ENCODE measurements at places on chromosomes 1 and 21.

- no peak for DNase-seq
Measured at GRCh38 chr1:115466433-115466832, 128.4 kb upstream of the NGF start.

GRCh38 chr1:206754011-206754410 lies 16.6 kb upstream of the IL19 start:
- no peak for DNase-seq

- peak; percentile 55 for DNase-seq
Measured at GRCh38 chr1:201758499-201759050, 70.4 kb upstream of the IPO9 start.

DNA sequence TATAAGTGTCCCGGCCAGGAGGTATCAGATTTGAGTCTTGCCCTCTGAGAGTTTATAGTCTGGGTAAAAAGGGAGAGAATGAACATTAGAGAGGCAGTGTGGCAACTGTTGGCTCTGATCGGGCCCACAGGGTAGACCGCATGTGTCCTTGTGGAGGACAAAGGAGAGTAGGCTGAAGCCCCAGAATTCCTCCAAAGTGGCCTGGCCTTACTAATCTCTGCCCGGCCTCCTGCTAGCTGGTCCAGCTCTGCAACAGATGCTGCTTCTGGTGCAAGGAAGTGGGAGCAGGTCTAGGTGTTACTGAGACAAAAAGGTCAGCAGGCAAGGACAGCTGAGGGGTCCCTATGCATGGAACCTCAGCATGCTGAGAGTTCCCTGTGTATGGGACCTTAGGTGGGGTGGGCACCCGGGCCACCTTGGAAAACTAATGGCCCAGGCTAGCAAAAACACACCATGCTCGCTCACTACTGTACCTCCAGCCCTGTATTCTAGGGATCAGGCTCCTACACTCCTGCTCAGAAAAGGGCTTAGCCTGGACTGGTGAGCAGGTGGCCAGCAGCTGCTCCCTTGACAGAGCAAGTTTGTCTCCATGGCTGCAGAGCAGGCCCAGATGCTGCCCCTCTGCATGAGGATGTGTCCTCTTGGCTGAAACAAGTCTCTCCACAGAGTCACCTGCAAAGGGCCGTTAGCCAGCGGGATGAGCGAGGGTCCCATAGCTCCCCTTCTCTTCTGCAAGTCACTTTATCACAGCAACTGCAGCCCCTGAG lies 30.3 kb upstream of the RGS16 start:
- peak; percentile 86 for DNase-seq

- DNase-seq: peak; percentile 47
Measured at GRCh38 chr1:36664571-36665287, 182.0 kb upstream of the CSF3R start.

- no peak for DNase-seq
Measured at GRCh38 chr21:44752671-44753235, 41.4 kb upstream of the TSPEAR start.

DNA sequence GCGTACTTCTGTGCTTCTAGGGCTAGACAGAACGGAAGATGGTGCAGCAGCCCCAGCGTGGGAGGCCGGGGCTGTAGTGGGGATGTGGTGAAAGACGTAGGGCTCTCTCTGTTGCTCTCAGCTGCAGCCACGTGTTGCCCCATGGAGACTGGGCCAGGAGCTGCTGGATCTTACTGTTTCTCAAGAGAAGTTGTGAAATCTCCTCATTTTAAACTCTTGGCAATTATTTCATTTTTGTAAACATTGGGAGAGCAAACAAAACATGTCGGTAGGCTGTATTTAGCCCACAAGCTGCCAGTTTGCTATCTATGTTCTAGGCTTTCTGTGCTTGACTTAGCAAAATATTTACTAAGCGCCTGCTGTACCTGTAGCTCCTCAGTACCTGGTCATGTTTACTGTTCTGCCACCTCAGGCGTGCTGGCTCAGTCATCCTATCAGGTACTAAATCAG lies 15.9 kb upstream of the ELOA start:
- DNase-seq: no peak

GRCh38 chr21:34845521-34846451 lies 177.0 kb downstream of the CLIC6 start:
- no peak for DNase-seq

DNA sequence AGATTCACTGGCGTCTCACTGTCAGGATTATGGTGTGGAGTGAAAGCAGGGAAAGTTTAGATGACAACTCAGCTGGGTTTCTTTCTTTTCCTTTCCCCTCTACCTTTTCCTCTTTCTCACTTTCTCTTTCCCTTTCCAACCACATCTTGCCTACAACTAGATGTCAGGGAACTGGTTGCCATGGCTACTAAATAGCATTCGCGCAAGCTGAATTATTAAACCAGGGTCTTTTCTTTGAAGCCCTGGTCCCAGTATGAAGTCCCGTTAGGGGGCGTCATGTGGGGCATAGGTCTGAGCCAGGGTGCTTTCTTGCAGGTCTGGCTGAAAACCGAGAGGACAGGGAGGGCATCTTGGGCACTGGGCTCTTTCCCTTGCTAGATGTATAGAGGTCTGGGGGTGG lies 168.4 kb upstream of the CACNA1E start:
- peak; percentile 5 for DNase-seq

DNA sequence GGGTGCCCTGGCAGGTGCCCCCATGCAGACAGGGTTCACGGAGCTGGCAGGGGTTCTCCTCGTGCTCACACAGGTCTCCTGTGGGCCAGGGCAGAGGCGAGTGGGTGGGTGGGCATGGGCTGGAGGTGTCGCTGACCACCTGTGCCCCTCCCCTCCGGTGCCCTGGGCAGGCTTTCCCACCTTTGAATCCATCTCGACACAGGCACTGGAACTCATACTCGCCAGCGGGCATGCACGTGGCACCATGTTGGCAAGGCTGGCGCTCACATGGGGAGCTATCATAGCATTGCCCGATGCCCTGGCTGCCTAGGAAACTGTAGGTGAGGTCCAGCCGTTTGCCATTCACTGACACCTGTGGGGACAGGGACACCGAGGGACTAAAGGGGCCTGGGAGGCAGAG lies 16.0 kb downstream of the LDLRAD2 start:
- no peak for DNase-seq

DNA sequence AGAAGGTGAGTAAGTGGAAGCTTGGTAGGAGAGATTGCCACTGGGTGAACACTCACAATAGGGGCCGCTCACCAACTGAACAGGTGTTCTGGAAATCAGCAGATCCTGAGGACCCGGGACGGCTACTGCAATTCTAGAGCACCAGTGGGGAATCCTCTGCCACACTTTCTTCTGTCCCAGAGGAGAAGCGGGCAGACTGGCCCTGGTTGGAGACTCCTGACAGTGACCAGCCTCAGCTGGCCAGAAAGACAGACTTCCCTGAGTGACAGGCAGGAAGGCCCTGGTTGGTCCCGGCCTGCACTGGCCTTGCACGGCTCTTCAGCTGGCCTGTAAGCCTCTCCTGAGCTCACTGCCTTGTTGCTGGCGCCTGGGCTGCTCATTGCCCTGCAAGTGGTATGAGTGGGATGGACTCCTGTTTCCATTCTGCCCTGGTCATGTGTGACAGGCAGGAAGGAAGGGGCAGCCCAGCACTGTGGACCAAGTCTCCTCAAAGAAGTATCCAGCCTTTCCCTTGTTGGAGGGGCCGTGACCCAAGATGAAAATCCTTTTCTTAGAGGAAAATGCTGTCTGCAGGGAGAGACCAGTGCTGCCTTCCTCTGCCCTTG lies 34.5 kb downstream of the MAN1C1 start:
- DNase-seq: no peak

DNA sequence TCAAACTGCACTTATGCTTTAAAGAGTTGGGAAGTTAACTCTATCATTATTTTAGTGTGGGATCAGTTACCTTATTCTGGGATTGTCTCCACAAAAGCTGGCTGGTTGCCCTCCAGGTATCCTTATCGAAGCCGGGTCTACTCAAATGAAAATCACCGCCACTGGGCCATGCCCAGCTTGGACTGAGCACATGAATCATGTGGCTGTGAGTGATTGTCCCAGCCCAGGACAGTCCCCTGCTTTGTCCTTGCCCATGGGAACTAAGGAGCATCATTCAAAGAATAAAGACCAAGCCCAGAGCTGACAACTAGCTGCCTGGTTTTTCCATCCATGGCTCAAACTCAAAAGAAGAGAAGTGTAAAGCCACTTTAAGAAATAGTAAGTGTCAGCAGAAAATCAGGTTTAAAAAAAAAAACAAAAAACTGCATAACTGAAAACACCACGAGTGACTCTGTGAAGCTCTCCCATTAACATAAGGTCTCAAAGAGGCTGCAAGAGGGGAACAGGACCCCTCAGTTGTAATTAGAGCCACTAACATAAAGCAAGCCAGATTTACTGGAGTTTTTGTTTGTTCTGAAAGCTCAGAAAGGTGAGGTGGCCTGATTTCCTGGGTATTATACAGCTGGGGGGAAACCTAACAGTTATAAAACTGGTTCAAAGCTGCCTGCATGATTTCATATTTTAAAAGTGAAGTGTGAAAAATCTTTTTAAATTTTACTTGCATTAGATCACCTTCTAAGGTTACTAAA lies 91.5 kb downstream of the KIF14 start:
- DNase-seq: no peak

GRCh38 chr1:58515794-58516401 lies 30.6 kb downstream of the OMA1 start:
- DNase-seq: peak; percentile 83

DNA sequence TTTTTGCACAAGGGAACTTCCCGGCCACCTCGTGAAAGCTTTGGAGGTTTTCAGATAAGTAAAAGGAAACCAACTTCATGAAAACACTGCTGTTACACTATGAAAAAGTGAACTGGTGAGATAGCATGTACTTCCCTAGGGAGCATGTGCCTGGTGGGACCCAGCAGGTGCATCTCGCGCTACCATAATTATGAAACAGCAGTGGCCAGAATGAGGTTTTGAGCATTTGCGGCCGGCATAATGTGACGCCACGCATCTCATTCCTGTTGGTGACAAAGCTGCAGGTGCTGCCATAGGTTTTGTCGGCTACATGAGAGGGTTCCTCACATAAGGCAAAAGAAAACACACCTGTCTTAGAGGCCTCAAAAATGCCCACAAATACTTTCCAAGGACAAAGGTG lies 1.7 kb downstream of the KRTAP10-3 start:
- no peak for DNase-seq

DNA sequence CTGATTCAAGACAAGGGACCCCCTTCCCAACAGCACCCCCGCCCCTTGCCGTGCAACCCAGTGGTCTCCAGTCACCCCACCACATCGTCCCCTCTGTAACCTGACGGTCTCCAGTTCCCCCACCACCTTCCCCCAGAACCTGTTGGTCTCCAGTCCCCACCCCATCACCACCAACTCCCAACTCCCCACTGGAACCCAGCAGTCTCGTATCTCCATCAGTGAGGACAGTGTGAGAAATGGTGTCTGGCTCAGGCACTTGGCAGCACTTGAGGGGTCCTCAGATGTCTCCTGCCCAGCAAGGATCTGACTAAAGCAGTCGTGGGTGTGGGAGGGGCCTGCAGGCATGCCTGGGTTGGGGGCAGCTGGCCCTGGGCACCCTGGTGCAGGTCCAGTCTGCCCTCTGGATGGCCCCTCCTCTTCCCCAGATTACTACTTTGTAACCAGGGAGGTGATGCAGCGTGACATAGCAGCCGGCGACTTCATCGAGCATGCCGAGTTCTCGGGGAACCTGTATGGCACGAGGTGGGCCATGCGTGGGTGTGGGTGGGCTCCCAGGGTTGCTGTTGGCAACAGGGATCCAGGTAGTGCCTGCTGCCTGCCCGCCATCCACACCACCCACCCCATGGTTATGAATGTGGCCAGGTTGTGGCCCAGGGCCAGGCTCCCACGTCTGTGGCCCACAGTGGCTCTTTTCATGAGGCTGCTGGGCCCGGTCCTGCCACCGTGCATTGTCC lies 3.1 kb upstream of the GJC2 start:
- DNase-seq: no peak

DNA sequence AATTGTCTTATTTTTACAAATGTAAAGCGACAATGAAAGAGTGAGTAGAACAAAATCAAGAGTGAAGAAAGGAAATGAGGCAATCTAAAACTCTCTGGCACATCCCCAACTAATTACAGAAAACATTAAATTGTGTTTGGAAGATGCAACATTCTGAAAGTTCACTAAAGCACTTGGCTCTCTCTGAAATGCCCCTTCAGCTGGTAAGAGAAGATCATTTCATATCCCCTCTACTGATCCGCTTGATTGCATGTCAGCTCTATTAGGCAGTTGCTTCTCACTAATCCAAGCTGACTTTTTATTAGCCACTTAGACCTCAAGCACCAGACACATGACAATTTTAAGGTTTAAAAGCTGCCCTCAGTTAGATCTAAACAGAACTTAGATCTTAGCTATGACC lies 262.8 kb upstream of the PRMT6 start:
- no peak for DNase-seq

DNA sequence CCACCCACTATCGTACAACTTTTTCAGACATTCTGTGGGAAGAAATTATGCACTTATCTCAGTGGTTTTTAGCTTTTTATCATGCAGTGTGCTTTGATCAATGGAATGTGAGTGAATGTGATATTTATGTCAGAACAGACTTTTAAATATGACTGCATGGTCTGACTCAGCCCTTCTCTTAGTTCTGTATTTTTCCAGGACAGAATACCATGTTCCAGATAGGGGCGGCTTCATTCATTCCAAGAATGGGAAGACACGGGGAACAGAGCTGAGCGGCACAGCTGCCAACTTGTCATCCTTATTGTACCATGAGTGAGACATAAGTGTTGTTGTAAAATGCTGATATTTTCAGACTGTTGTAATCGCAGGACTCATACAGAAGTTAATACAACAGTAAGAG lies 214.6 kb upstream of the NCAM2 start:
- no peak for DNase-seq

DNA sequence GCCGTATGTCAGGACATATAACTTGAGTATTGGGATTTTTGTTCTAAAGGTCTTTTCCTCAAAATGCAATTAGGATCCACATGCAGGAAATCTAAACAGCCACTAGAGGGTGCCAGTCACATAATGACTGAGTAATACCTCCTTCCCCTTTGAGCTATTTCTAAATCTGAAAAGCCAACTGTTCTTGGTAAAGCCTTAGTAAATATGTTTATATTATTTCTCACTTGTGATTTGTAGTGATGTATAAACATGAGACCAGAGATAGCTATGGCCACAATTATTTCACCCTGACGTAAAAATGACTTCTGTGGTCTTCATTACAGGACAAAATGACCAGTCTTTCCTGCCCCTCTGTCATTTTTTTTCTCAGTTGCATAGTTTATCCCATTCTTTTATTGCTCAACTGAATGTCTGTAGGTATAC lies 41.0 kb upstream of the DR1 start:
- peak; percentile 90 for DNase-seq

DNA sequence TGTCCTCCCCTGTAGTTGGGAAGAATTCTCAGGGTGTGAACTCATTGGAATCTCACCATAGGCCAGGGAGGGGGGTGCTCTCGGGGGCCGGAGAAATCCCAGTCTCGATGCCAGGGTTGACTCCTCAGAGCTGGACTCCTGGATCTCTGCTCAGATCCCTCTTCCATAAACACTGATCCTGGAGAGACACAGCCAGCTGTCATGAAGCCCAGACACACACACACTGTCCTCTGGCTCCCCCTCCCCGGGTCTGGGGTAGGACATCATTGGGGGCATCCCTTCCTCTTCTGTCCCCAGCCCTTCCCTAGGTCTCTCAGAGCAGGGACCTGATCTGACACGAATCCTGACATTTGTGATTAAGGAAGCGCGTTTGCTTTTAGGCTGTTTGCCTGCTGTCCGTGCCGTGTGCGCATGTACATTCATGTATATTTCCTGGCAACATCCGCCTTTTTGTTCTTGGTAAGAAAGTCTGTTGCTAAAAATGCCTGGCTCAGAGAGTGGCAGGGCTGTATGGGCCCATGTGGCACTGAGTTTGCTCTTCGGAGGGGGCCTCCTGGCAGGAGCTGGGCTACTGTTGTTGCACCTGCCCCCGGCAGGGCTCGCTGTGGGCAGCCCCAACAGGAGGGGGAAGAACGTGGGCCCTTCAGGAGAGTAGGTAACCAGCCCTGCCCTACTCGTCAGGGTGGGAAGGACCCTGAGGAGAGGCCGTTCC lies 45.4 kb upstream of the SELENON start:
- peak; percentile 91 for DNase-seq

Measured in NCI-H1694 treated with DMSO at 0.1 percent for 48 hours (cell line).